ENCODE measurements at places on chromosomes 4 and X. TPM values are rescaled to one million over a fixed set of nuclear protein-coding genes. Genes with fewer than 3 reads are reported as not detected.

STAG2 gene
- 73.7 TPM for total RNA-seq

RIPPLY1 gene
- total RNA-seq, result not detected

FABP2 gene
- not detected for total RNA-seq

TMPRSS11E gene
- 15.2 TPM for total RNA-seq

LRP2BP gene
- 0.07 TPM for total RNA-seq

DBET gene
- not detected for total RNA-seq

PHOX2B gene
- total RNA-seq, result not detected

SMS gene
- 346 TPM for total RNA-seq

NAA10 gene
- 73.3 TPM for total RNA-seq

GRCh38 chr4:87235020-87235671 lies 14.7 kb upstream of the KLHL8 start:
- no peak for DNase-seq

GRCh38 chr4:139247241-139247640 lies 32.8 kb downstream of the MGARP start:
- DNase-seq, result no peak

DNA sequence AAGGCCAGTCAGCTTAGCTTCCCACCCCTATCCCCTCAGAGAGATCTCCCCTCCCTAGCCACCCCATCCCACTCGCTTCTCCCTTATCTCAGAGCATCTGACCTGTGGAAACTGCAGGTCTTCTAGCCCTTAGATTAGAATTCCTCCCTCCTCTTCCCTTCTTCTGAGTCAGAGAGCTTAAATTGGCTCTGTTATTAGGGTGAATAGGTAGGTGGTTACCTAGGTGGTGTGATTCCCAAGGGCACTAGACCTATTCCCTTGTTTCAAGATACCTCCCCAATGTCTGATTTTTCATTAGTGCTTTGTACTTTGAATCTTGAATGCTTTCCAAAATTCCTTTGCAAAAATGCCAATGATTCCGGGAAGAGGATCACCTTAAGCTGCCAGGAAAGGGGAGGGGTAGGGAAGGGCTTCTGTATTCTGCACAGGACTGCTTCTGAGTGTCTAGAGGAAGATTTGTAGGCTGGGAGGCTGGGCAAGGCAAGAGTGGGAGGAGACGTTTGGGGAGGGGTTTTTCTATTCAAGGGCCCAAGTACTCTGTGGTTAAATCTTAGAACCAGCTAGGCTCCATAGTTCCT lies 24.5 kb upstream of the MSN start:
- DNase-seq, result no peak

DNA sequence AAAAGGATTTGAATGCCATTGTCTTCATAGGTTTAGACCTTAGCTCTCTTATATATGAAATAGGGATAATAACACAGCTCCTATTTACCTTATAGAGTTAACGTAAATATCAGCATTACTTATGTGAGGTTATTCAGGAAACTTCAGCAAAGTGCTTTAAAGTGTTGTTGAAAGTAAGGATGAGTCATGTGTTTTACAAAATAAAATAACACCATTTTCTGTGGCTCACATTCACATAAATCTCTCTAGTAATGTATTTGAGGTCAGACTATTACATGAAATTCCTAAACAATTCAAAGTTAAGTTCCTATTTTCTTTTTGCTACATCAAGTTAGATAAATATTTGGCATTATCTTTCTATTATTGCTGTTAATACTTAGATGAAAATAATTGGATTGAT lies 2.9 kb downstream of the GNRHR start:
- DNase-seq, result no peak

- DNase-seq, result peak; percentile 81
Observed at GRCh38 chr4:8019396-8020365, 80.0 kb upstream of the AFAP1 start.

- DNase-seq, result no peak
Observed at GRCh38 chrX:134761788-134762187, 103.5 kb upstream of the PLAC1 start.

DNA sequence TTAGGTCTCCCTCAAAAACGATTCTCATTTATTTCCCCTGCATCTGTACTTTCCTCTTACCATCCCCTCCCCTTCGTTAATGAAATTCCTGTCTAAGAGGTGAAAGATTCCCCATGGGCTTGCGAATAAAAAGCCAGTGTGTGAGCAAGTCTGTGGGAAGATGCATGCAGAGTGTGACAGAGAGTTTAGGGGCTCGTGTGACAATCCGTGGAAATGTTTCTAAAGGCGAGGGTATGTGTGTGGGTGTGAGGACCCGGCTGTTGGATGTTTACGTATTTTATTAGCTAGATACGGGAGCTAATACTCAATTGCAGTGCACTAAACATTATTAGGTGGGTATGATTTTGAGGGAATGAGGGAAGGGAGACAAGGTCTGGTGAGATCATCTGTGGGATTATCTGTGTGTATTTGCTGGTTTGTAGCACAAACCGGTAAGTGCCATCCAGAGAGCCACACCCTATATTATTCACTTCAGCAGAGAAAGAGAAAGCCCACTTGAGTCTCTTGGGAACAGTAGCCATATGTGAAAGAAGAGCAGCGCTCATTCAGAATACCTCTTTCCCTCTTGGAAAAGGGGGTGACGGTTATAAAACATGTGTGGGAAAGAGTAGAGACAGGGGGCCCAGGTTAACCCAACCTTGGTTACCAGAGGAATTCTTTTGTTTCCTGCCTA lies 893 bp upstream of the HOPX start:
- no peak for DNase-seq

GRCh38 chrX:12973561-12974304 lies 1.2 kb upstream of the TMSB4X start:
- peak; percentile 58 for DNase-seq

DNA sequence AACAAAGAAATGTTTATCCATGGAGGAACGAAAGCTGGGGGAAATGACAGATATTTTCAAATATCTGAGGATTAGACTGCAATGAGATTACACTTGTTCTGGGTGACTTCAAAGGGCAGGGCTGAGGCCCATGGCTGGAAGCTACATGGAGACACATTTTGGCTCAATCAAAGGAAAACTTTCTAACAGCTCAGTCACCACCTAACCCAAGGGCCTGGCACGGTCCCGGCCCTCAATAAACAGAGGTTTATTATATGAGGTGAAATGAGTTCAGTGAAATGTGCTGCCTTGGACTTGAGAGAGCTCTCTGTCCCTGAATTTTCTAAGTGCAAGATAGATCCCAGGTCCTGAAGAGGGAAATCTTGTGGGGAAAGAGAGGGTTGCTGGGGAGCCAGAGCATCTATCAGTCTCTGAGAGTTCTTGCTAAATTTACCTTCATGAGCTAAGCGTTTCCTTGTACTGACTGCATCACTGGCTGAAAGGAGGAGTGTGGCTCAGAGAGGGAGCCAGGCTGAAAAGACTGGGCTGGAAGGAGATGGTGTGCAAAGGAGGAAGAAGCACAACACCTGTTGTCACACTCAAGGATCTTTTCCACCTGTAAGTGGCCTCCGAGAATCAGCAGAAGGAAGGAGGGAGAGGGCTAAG lies 2.0 kb upstream of the RIPPLY1 start:
- DNase-seq, result no peak

DNA sequence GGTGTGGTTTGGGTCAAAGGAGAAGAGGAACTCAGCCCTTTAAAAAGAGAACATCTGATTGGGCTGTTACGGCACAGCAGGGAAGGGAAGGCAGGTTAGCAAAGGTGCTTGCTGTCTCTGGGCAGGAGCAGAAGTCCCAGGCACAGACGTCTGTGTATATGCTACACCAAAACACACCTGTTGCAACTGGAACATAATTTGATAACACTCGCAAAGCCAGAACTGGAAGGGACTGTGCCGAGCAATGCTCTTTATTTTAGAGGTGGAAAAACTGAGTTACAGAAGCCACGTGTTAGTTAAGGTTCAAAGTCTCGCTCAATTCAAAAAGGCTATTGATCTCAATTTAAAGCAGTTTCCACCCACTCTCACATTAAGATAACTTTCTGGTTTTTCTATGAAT lies 2.2 kb upstream of the FAM114A1 start:
- DNase-seq, result no peak

DNA sequence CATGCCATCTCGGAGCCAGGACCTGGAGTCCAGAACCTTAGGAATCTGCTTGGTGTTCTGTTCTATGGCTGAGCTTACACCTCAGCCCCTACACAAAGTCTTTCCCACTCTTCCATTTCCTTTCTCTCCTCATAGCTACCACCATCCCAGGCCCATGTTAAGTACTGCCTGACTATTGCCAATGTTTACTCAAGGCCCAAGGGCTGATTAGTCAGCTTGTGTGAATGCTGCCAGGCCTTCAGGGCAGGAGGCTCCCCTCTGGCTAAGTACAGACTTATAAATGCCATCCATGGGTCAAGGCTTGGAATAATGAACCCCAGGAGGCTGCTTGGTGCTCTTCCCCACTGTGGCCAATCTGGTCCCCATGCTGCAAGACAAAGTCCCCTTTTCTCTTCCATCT lies 411.6 kb upstream of the MAGEB18 start:
- DNase-seq, result no peak

DNA sequence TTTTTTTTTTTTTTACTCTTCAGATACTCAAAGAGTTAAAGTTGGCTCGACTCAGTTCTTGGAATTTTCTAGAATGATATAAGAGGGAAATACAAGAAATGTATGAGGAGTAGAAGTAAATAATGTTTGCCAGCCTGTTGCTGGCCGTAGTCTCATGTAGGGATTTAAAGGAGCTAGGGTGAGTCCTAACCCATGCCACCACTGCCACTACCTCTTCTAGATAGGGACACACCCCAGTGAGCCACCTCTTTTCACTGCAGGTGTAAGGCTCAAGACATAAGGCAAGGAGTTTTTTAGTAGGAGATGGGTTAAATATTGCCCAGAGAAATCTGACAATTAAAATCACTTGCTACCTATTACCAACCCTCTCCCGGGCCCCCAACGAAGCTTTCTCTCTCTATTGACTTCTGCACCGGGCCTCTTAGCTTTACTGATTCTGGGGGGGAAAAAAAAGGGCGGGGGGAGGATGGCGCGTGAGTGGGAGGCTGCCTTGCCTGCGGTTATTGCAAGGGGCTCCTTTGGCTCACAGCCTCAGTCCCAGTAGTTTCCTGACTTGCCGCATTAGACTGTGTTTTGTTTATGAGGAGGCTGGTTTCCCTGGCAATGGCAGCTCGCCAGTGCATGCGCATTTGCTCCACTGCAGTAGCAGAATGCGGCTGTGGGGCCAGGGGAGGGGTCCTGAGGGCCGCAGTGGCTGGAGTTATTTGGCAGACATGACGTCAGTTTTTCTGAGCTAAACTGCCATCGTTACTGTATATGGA lies 3.0 kb downstream of the LINC00632 start:
- DNase-seq, result peak; percentile 84

GRCh38 chrX:133994576-133994975 lies 9.2 kb upstream of the GPC3 start:
- no peak for DNase-seq

DNA sequence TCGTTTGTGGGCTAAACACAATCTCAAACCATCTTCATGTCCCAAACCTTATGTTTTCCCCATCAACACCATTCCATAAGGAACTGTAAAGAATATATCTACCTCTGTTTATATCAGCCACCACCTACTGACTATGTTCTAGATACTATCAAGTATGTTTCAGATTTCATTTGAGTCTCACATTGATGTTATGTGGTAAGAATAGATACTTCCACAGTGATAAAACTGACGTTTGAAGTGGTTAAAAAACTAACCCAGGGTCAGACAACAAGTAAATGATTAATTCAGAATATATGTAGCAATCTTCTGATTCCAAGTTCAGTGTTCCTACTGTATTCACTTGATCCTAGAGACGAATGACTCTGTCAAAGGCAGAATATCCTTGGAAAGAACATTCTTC lies 156.8 kb upstream of the RASGEF1B start:
- no peak for DNase-seq

- DNase-seq, result peak; percentile 57
Observed at GRCh38 chrX:46587753-46588171, 14.2 kb downstream of the CHST7 start.

DNA sequence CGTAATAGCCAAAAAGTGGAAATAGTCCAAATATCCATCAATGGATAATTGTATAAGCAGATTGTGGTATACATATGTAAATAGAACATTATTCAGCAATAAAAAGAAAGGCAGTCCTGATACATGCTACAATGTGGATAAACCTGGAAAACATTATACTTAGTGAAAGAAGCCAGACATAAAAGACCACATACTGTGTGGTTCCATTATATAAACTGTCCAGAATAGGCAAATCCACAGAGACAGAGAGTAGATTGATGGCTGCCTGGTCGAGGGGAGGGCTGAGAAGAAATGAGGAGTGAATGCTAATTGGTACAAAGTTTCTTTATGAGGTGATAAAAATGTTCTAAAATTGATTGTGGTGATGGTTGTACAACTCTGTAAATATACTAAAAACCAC lies 397.4 kb upstream of the RPS6KA3 start:
- DNase-seq, result no peak

- DNase-seq, result peak; percentile 60
Observed at GRCh38 chr4:26836539-26836938, 24.1 kb upstream of the STIM2 start.

DNA sequence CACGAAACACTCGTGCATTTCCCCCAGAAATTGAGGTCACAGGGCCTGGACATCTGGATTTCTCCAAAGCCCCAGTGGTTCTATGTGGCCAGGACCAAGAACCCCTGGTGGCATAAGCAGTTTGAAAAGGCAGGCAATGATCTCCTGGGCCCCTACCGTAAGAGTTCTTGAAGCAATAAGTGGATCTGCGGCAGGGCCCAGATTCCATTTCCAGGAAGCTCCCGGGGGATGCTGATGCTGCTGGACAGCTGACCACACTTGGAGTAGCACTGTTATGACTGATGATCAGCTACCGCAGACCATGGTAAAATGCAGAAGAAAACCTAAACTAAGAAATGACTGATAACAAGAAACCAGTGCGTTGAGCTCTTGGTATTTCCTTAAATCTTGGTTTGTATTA lies 27.8 kb downstream of the SMS start:
- no peak for DNase-seq

DNA sequence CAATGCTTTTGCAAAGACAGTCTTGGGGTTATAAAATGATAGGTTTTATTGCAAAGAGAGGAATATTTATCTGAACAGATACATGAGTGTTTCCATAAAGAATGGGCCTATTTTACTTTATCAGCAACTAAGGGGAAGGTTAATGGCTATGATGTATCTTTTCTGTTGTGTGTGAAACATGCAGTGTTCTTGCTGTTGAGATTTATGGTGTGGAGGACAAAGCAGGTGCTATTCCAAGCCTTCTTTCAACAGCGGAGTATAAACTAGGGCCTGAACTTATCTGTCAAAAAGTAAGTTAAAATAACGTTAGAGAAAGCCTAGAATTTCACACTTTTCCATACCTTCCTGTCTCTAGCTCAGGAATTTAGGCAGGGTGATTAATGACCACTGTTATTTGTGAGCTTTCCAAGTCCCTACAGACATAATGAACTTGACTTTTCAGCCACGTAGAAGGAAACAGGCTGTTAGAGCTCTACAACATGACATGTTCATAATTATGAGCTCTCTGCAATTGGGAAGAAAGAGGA lies 411.4 kb downstream of the IL1RAPL1 start:
- no peak for DNase-seq
